Smooth muscle cell of trachea (primary cell): ENCODE measurements at places on chromosomes 2 and 18. TPM values are rescaled to one million over a fixed set of nuclear protein-coding genes. Genes with fewer than 3 reads are reported as not detected.

The SDC1 gene
- 57.6 and 63.1 TPM in 2 replicates for total RNA-seq

The ACKR3 gene
- 0.73 and 3.0 TPM in 2 replicates for total RNA-seq

The SP5 gene
- not detected in 2 replicates for total RNA-seq

The RAD51AP2 gene
- not detected in 2 replicates for total RNA-seq

The ALPP gene
- total RNA-seq = under 0.01 TPM in 1 of 2 replicates, not detected in the other

The CERKL gene
- total RNA-seq = 0.15 and 0.17 TPM in 2 replicates

The HOXD11 gene
- total RNA-seq = not detected in 2 replicates

The POTEF gene
- total RNA-seq = not detected in 2 replicates

The CNTNAP5 gene
- not detected in 2 replicates for total RNA-seq

The ATP8B1 gene
- 65.3 and 83.7 TPM in 2 replicates for total RNA-seq

The KIF5C gene
- 0.50 and 0.58 TPM in 2 replicates for total RNA-seq
